ENCODE measurements at places on chromosomes 5 and 9.

GRCh38 chr9:135023786-135024405, 63.6 kb upstream of the OLFM1 start:
- no peak for DNase-seq

GRCh38 chr5:2919310-2920018, 168.0 kb upstream of the IRX2 start:
- DNase-seq = no peak

DNA sequence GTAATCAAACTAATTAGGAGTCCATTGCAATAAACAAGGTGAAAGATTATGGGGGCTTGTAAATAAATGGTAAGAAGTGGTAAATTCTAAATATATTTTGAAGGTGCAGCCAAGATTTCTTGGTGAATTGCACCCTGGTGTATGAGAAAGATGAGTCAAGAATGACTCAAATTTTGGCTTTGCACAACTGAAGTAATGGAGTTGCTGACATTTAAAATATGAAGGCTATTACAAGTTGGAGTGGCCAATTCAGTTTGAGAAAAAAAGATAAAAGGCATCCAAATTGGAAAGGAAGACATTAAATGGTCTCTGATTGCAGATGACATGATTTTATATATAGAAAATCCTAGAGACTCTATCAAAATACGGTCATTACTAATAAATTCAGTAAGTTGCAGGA, 2330.6 kb downstream of the MAT2B start:
- no peak for DNase-seq

GRCh38 chr5:107541400-107541799, 129.3 kb downstream of the EFNA5 start:
- no peak for DNase-seq

DNA sequence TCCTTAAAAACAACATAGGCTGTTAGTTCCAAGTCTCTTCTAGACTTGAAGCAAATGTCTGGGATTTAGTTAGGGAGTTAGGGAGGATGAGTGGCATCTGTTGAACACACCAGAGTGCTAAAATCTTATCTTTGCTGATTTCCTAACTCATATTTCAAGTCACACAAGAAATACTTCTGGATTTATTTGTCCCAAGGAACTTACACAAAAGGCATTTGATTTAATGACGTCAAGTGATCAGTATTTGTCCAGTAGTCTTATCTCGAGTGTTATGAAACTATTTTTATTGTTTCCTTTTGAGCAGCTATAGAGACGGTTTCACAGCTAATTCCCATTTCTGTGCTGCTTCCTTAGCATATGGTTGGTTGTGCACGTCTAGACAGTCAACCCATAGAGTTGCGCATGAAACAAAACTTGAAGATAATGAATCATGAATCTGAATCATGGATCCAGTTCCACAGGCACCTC, 140.5 kb upstream of the TUT7 start:
- no peak for DNase-seq

- DNase-seq = no peak
These were observed 20.6 kb downstream of the ELL2 start for GRCh38 chr5:95940758-95941682.

GRCh38 chr5:157390551-157391297, 69.3 kb upstream of the NIPAL4 start:
- DNase-seq = peak; percentile 17

- DNase-seq = no peak
These were observed 1.7 kb upstream of the PTPN3 start for GRCh38 chr9:109499631-109500410.

GRCh38 chr5:112604732-112605630, 132.7 kb upstream of the APC start:
- no peak for DNase-seq

DNA sequence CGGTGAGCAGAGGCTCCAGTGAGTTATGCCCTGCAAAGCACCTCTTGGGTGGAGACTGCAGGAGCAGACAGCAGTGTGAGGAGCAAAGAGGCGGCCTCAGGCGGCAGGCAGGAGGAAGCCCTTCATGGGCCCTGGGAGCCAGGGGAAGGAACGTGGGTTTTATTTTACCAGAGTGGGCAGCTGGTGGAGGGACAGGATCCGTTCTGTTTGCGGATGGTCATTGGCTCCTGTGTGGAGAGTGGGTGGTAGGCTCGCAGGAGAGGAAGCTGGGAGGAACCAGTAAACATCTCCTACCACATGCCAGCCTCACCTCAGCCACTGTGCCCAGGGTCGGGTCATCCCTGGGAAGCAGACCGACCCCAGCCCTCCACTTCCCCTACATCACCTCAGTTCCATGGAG, 24.4 kb downstream of the HNRNPH1 start:
- DNase-seq = no peak

GRCh38 chr9:21294904-21295538, 10.1 kb downstream of the IFNA5 start:
- DNase-seq = no peak

DNA sequence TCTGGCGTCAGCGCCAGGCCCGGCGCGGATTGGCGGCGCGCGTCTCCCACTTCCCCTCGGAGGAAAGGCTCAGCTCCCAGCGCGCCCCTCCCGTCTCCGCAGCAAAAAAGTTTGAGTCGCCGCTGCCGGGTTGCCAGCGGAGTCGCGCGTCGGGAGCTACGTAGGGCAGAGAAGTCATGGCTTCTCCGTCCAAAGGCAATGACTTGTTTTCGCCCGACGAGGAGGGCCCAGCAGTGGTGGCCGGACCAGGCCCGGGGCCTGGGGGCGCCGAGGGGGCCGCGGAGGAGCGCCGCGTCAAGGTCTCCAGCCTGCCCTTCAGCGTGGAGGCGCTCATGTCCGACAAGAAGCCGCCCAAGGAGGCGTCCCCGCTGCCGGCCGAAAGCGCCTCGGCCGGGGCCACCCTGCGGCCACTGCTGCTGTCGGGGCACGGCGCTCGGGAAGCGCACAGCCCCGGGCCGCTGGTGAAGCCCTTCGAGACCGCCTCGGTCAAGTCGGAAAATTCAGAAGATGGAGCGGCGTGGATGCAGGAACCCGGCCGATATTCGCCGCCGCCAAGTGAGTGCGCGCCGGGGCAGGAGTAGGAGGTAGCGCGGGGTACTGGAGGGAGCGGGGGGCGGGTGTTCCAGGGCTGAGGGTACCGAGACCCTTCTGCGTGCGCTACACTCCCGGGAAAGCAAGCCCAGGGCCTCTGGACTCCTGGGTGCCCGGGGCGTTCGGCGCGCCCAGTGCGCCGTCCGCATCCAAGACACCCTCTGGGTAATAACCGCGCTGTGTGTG, at the start of gene MSX2:
Gene MSX2 (plus strand): TSS at position 99 of the 777 bp plus-strand sequence. CDS start 78 bp downstream, at position 177.
- DNase-seq = peak; percentile 20

DNA sequence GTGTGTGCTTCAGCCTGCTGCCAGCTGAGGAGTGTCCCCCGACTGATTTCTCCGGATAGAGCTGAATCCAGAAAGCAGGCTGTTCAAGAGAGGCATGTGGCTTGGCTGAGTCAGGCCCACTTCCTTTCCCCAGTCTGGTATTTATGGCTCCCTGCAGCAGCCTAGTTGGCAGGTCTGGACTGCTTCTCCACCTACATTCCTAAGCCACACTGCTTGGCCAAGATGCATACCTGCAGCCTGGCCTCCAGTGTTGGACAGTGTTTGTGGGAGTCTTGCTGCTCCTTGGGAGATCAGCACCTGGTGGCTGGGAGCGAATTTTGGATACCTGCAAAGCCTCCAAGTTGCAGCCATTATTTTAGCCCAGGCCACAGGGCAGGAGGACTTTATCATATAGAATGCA, 670.8 kb downstream of the ACTL7B start:
- no peak for DNase-seq

GRCh38 chr5:43140286-43140685, 19.6 kb downstream of the ZNF131 start:
- no peak for DNase-seq

- no peak for DNase-seq
These were observed 47.0 kb downstream of the GPR21 start for GRCh38 chr9:123080444-123080843.

DNA sequence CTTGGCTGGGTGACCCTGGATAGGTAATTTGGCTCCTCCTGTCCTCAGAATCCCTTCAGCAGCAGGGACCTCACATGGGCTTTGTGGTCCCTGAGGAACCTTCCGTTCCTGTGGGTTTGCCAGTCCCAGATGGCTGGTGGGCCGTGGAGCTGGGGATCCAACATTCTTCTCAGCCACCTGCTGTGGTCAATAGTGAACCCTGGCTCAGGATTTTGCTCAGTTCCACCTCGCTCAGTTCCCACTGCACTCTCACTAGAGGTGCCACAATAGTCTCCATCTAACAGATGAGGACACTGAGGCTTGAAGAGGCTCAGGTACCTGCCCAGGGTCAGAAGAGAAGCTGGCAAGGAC, 17.1 kb upstream of the SPOUT1 start:
- DNase-seq = no peak

DNA sequence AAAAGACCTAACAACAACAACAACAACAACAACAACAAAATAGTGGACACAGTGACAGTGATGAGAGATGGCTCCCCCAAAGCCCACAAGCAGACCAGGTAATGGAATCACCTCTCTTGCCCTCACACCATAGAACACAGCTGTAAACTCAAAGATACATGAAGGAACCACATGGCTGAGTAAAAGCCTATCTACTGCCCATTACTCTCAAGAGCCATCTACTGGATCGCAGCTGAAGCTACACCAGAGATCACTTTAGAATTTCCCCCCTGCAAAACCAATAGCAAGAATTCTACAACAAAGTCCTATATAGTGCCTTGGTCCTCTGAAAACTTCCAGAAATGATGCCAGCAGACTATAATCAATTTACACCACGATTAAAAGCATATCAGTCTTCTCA, 1537.6 kb upstream of the CDH9 start:
- no peak for DNase-seq

DNA sequence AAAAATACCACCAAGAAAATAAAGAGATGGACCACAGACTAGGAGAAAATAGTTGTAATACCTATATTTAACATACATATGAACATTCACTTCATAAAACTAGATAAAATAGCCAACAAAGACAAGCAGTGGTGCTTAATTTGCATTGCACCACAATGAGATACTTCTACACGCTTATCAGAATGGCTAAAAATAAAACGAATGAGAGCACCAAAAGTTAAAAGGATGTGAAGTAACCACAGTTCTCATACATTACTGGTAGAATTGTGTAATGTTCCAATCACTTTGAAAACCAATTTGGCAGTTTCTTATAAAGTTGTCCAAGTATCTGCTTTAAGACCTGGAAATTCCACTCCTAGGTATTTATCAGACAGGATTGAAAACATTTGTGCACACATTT, 198.9 kb upstream of the SGCD start:
- no peak for DNase-seq

DNA sequence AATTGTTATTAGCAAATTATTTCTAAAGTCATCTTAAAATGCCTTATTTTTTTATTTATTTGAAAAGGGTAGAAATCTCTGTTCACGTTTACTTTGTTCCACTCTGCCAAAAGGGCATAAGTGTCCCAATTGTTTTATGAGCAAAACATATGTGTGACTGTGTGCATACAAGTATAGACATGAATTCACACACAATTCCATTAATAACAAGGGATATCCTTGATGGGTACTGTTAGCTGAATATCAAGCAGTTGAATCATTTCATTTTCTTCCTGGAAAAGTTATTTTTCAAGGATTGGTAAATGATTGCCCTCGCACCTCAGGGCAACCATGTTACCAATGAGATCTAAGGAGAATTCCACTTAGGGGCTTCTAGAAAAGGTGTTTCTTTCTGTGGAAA, 92.1 kb upstream of the TAF11L2 start:
- no peak for DNase-seq

DNA sequence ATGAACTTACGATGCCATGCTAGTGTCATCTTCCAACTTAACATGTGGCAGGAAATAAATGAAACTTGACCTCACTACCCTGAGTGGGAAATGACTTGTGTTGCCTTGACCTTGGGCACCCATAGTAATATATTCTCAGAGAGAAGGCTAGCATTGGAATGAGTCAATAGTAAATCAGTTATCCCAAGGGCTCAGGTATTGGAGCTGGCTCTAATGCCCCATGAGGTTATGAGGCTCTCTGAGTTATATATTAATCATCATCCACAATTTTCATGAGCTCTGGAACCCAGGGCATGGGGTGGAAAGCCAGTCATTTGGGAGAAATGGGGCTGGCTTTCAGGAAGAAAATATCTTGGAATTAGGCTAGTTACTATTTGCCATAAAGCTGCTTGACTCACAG, 42.4 kb upstream of the SMIM32 start:
- no peak for DNase-seq

- no peak for DNase-seq
These were observed 5.2 kb upstream of the ANKS6 start for GRCh38 chr9:98801561-98801960.
